Astrocyte of the cerebellum (primary cell): ENCODE measurements at places on chromosomes 1 and 21.
A peak's percentile ranks its signal among the peaks of the same experiment; 100 is the strongest.

DNA sequence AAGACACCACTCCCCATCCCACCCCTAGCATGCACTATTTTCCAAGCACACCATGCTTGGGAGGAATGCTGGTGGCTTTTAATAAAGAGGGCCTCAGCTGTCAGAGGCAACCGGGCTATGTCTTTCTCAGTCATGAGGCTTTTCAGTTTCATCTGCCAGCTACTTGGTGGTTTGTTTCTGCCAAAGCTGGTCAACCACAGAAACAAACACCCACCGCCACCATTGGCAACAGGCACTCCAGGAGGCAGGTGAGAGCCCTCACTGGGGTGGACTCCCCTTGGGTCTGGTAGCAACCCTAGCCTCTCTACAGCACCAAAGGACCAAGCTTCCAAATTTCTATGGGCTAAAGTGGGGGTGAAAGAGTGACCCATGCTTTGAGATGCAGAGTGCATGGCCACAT is 54.3 kb upstream of the CD1D start:
- no peak for DNase-seq

GRCh38 chr1:10056599-10056987 is 23.8 kb downstream of the UBE4B start:
- DNase-seq = no peak

DNA sequence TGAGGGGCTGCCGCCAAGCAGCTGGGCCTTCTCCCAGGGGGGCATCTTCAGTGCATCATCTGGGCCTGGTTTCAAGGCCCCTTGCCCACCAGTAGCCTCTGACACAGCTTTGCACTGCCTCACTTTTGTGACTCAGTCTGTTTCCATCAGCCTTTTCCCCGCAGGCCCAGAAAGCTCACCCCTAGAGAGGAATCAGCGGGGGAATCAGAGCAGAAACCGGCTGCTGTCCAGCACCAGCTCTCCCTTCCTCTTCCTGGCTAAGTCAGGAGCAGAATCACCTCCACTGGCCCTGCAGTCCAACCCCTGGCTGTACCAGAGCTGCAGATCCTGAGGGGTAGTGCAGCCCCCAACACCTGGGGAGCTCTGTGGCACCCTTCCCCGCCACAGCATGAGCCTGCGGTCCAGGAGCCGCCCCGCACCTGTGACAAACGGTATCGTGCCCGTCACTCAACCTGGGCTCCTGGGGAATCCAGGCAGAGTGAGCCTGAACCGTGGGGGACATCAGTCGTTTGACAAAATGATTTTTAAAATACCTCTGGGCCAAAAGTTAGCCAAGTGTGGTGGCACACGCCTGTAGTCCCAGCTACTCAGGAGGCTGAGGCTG is 83.3 kb upstream of the TMEM51 start:
- no peak for DNase-seq

DNA sequence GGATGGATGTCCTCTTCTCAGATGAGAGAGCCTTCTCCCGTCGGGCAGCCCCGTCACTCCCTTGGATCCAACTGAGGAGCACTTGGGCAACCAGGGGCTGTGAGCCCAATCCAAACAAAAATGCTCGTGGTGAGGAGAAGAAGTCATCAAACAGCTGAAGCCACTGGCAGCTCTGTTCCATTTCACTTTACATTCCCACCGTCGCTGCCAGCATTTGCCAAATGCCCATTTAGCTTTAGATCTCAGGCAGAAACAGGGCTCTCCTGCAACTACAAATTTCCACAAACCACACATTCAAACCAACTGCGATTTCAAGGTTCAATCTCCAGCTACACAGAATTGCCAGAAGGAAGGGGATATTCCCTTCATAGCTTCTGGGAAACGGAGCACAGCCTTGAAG is 634.6 kb downstream of the SMYD3 start:
- no peak for DNase-seq

DNA sequence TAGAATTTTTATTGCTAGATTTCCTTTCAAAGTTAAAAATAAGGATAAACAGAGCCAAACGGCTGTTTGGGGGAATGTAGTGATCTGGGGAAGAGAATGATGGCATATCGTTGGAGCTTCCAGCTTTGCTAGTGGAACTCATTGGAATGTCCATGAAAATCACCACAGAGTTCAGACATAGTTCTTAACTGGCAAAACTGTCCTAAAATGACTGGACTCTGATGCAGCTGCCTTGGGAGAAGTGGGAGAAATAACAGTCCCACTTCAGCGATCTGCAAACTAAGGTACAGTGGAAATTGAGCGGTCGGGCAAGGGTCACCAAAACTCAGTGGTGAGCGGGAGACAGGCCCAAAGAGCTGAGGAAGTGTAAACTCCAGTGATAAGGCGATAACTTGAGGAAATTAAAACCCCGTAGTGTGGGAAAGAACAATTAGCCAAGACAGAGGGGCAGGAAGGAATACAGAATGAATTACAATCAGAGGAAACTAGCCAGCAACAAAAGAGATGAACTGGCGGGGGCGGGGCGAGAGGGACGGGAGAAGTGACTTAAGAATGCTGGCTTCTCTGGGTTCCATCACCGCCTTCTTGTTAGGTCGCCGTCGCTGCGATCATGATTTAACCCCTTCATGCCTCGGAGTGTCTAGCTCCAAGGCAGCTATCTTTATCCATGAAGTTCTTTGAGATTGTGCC is 89.8 kb upstream of the ARHGAP29 start:
- peak; percentile 22 for DNase-seq

DNA sequence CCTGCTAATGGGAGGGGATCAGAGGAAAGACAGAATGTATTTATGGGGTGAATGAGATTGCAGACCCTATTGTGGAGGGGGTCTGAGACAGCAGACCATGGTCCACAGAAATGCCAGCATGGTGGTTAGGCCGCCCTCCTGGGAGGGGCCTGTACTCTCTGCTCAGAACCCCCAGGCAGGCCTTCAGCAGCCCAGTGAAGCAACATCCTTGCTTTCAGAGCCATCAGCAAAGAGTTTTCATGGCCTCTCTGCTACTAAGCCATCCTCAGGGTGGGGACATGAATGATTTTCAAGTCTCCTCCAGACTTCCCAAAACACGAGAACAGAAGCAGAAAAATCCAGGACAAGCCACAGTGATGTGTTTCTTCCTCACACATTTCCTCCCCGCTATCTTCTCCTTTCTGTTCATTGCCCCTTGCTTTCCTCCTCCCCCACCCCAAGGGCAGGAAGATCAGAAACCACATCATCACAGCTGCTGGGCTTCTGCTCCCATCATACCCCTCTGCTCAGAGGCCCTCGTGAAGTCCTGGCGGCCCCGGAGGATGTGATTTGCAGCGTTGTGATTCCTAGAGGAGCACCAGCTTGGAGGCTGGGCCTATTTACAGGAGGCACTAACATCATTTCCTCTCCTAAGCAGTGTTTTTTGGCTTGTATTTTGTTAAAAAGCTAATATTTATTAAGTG is 48.0 kb downstream of the ABCA4 start:
- no peak for DNase-seq

- no peak for DNase-seq
Measured at GRCh38 chr1:21899987-21900386, 37.1 kb downstream of the HSPG2 start.

DNA sequence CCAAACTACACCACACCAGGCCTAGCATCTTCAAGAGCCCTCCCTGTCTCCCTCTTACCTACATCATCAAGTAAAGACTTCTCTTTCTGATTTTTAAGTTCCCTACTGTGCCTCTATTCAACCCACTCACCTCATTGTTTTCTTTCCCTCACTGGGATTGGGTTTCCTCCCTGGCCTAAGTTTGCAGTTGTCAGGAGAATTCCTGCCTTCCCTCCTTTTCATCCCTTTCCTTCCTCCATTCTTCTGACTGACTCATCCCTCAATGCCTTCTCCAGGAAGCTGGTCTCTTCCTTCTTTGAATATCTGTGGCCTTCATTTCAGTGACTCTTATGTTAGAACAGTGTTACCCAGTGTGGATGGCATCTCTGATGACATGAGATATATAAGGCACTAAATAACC is 139.9 kb upstream of the KIAA0040 start:
- DNase-seq = no peak

GRCh38 chr1:230393722-230394121 is 32.4 kb downstream of the PGBD5 start:
- DNase-seq = no peak

DNA sequence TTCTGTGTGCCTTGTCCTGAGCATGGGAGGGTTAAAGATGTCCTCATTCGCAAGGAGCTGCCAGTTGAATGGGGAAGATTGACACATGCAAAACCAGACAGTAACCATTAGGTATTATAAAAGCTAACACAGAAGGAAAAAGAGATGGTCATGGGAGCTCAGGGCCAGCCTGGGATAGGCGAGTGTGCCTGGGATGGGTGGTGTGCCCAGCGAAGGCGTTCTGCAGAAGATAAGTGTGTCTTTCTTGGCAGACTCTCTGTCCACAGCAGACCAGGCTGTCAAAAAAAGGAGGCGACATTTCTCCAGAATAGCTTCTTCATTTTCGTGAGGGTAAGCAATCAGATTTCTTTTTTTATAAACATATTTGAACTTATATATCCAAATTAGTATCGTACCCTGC is 14.1 kb downstream of the PGM1 start:
- DNase-seq = no peak

DNA sequence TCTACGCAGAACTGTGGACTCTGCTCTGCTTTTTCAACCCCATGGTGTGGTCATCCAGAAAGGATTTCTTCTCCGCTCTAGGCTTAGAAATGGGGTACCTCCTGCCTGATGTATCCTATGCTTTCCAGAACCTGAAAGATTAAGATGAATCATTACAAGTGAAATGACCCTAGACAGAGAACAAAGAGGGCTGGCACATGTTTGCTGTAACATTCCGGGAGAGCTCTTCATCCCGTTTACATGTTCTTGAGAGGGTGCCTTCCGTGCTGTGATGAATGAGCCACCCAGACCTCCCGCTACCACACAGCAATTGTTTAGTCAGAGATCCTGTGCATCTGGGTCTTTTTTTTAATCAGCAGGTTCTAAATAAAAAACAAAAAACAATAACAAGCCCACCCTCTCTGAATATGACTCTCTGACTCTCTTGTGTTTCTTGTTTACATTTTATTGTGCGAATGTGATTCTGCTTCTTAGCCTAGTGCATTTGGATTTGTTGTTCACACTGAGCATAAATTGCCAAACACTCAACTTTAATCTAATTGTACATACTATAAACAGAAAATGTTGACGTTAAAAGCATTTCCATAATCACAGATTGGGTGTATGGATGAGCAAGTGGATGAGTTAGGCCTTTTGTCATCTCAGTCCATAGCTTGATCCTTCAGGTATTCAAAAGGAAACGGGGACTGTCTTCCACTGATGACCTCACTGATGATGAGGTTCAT is 87.1 kb downstream of the GPR88 start:
- no peak for DNase-seq

GRCh38 chr1:110786802-110787327 is 86.1 kb upstream of the CD53 start:
- DNase-seq = no peak

DNA sequence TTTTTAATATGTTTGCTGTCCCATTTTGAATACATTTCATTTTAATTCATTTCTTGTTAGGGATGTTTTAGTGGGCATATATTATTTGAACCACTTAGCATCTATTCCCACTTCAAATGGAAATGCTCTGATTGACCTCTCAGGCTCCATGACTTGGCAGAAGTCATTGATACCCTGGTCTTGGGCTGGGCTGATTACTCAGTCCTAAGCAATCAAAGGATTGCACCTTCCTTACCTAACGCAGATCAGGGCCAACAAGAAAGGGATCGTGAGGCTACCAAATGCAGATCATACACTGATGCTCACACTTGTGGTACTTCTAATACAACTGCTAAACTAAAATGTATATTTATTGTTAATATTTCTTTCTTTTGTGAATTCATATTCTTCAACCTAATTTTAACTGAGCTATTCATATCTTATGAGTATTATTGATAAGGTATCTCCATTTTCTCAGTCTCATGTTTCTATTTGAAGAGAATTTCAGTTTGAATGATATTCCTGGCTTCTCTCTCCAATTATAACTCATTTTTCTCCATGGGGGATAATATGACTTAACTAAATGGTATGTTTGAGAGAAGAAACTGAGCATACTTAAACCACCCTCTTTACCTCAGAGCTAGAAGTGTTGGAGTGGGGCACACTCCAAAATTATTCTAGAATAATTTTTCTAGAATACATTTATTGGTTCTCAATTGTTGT is 615.5 kb upstream of the ADAMTS5 start:
- no peak for DNase-seq
